ENCODE measurements at places on chromosomes 7 and 10. TPM values are rescaled to one million over a fixed set of nuclear protein-coding genes. Genes with fewer than 3 reads are reported as not detected.

DNA sequence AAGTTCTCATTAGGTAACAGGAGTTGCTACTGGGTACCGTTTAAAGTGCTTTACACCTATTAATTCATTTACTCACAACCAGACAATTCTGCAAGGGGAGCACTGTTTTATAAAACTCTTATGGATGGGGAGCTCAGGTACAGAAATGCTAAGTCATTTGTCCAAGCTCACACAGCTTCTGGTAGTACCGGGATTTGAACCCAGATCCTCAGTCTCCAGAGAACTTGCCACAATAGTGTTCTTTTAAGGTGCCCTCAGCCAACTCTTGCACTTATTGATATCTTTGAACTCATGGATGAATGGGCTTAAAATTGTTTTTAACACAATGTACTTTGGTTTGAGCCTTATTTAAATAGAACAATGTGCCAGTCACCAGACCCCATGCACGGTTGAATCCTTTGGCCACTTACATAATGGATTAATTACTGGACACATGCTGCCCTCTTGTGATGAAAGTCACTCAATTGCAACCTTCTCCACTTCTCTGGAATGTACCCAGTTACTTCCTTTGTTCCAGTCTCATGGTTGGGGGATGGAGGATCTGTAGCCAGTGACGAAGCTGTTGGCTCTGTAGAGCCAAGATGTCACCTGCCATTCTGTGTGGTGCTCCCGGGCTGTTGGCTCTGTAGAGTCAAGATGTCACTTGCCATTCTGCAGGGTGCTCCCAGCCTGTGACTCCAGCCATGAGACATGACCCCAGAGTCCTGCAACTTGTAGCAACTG lies 65.6 kb downstream of the NOD1 start:
- no peak overlapping the region for H3K27ac ChIP-seq
- H3K4me1 ChIP-seq, result no peaks in the 10 kb centered on the region
- H3K4me3 ChIP-seq, result no peak overlapping the region
- H3K27me3 ChIP-seq, result no peaks in the 10 kb centered on the region
- no peaks in the 10 kb centered on the region for H3K36me3 ChIP-seq

GRCh38 chr7:144763291-144763690 lies 72.6 kb downstream of the TPK1 start:
- no peaks in the 10 kb centered on the region for H3K27me3 ChIP-seq
- no peaks in the 10 kb centered on the region for H3K4me1 ChIP-seq
- H3K27ac ChIP-seq, result no peak overlapping the region
- no peak overlapping the region for H3K4me3 ChIP-seq

DNA sequence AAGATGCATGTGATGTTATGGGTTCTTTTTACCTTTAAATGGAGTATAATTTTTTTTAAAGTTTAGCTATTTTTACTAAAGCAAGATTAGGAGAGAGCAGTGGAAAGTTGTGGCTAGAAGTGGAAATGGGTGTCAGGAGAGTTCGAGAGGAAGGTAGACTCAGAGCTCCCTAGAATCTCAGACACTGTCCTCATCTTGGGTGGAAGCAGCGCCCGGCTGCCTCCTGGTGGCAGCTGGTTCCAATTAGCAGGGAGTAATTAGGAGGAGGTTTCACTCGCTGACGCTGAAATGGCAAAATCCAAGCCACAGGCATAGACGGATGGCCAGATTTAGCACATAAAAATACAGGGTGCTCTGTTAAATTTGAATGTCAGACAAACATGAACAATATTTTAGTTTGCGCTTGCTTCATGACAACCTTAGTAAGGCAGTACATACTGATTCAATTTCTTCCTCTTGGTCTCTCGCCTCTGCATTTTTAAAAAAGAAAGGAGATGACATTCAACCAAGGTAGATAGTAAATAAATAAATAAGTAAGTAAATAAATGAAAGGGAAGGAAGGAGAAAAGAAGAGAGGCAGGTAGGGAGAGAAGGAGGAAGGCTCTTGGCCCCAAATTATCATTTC lies 58.5 kb downstream of the LGI1 start:
- no peaks in the 10 kb centered on the region for H3K27me3 ChIP-seq
- DNase-seq, result peak; percentile 49
- H3K4me3 ChIP-seq, result no peak overlapping the region
- H3K27ac ChIP-seq, result no peak overlapping the region
- no peaks in the 10 kb centered on the region for H3K36me3 ChIP-seq

- no peak overlapping the region for H3K27ac ChIP-seq
- H3K36me3 ChIP-seq, result no peaks in the 10 kb centered on the region
- DNase-seq, result no peak
- H3K27me3 ChIP-seq, result peaks cover 83% of the 10 kb centered on the region
- no peaks in the 10 kb centered on the region for H3K4me1 ChIP-seq
- no peak overlapping the region for H3K4me3 ChIP-seq
These were observed 48.2 kb upstream of the VIPR2 start for GRCh38 chr7:159192725-159193453.

DNA sequence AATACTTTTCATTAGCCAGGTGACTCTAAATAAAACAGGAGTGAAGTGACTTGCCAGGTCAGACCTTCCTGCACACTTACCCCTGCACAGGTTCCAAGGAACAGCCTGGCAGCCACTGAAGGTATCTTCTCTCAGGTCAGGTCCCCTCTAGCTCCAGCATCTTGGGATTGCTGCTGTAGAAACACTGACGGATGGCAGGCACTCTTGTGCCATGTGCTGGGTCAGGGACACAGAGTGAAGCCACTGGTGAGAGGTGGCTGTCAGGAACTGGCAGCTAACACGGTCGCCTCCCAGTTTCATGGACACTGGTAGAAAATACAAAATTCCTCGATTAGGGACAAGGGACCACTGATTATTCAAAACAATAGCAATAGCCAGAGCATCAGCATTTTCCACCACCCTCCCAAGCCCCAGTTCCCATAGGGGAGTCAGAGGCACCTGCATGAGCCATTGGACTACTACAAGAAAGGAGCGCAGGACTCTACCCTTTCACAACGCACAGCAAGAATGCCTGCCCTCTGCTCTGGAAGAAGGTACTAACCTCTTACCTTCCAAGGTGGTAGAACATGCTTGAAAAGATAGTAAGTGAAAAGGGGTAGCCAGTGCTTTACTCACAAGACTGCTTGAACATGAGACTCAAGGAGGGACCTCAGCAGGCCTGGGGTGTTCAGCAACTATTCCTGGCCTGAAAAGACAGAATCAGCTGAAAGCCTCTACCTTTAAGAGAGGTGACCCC lies 5.1 kb upstream of the MYO1G start:
- H3K4me1 ChIP-seq, result peaks cover 25% of the 10 kb centered on the region
- no peak for DNase-seq
- H3K4me3 ChIP-seq, result peak overlapping the region; percentile 95
- peaks cover 39% of the 10 kb centered on the region for H3K36me3 ChIP-seq
- no peaks in the 10 kb centered on the region for H3K27me3 ChIP-seq

- DNase-seq, result no peak
- no peaks in the 10 kb centered on the region for H3K36me3 ChIP-seq
- H3K27ac ChIP-seq, result no peak overlapping the region
- H3K4me3 ChIP-seq, result no peak overlapping the region
These were observed 31.3 kb downstream of the PAX2 start for GRCh38 chr10:100776671-100777070.

DNA sequence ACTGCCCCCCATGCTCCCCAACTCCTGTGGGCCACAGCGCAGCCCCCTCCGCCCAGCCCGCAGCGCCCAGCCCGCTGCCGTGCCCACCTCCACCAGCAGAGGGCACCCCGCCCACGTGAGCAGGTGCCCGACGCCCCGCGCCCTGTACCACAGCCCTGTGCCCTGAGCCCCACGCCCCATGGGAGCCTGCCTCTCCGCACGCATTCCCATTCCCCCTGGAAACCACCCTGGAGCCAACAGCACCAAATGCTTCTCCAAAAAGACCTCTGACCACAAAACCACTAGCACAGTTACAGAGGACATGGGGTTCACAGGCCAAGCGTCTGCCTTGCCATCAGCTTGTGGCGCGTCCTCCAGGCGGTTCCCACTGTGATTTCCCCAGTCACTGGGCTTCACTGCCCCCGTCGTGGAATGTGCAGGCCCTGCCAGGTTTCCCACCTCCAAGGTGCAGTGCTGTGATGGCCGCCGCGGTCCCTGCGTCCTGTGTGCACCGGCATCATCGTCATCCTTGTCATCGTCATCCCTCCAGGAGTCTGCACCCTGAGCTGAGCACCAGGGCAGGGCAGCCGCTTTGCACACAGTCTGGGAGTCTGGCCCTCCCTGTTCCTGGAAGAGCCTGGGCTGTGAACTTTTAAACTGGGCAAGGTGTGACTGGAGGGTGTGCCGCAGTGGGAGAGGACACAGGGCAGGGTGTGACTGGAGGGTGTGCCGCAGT lies 61.7 kb downstream of the PWWP2B start:
- peak; percentile 48 for DNase-seq
- no peak overlapping the region for H3K4me3 ChIP-seq
- no peaks in the 10 kb centered on the region for H3K4me1 ChIP-seq
- H3K27me3 ChIP-seq, result no peaks in the 10 kb centered on the region

DNA sequence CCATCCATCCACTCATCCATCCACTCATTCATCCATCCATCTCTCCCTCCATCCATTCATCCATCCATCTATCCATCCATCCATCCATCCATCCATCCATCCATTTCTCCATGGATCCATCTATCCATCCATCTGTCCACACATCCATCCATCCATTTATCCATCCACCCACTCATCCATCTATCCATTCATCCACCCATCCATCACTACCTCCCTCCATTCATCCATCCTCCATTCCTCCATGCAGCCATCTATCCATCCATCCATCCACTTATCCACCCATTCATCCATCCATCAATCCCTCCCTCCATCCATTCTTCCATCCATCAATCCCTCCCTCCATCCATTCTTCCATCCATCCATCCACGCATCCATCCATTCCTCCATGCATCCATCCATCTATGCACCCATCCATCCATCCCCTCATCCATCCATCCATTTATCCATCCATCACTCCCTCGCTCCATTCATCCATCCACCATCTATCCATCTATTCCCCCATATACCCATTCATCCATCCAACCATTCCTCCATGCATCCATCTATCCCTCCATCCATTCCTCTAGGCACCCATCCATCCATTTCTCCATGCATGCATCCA lies 21.1 kb downstream of the ELN start:
- no peaks in the 10 kb centered on the region for H3K4me1 ChIP-seq
- no peak overlapping the region for H3K27ac ChIP-seq
- peaks cover 18% of the 10 kb centered on the region for H3K27me3 ChIP-seq
- no peaks in the 10 kb centered on the region for H3K36me3 ChIP-seq

GRCh38 chr7:128268233-128268632 lies 27.2 kb downstream of the LEP start:
- H3K27ac ChIP-seq, result no peak overlapping the region
- no peaks in the 10 kb centered on the region for H3K27me3 ChIP-seq
- no peak for DNase-seq
- no peaks in the 10 kb centered on the region for H3K36me3 ChIP-seq
- no peaks in the 10 kb centered on the region for H3K4me1 ChIP-seq

DNA sequence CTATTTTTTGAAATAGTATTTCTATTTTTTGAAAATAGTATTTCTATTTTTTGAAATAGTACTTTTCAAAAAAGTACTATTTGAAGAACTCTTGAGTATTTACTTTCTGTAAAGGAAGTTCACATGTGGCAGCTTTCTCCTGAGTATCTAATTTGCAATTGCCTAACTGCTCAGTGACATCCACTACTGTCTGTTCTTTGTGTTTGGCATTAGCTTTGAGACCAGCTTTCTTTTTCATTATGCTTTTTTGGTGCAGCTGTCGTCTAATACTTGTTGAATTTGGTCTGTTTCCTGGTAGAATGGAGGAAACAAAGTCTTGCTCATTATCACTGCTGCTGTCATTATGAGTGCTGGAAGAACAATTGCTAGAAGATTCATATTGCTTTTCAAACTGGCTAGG lies 99.1 kb downstream of the BMPR1A start:
- H3K4me3 ChIP-seq, result no peak overlapping the region
- no peaks in the 10 kb centered on the region for H3K4me1 ChIP-seq
- no peak overlapping the region for H3K27ac ChIP-seq
- H3K36me3 ChIP-seq, result no peaks in the 10 kb centered on the region
- DNase-seq, result no peak

- H3K4me1 ChIP-seq, result no peaks in the 10 kb centered on the region
- no peak overlapping the region for H3K4me3 ChIP-seq
- no peaks in the 10 kb centered on the region for H3K27me3 ChIP-seq
- DNase-seq, result peak; percentile 28
- H3K36me3 ChIP-seq, result no peaks in the 10 kb centered on the region
- H3K27ac ChIP-seq, result no peak overlapping the region
These were observed 97.6 kb downstream of the SUGCT start for GRCh38 chr7:40232242-40232893.

DNA sequence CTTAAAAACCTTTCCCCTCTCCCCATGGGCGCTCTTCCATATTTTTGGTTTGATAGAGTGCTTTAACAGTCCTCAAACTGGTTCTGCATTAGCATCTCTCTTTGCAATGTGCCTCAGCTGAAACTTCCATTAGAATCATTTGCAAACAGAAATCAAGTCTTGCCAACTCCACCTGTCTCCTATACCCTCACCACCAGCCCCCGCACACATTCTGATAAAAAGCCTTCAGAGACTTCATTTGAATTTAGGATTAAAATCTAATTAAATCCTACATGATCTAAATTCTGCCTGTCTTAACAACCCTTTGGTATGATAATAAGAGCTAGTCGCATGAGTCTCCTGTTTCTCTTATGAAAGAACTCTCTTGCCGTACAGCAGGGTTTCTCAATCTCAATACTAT lies 384.9 kb upstream of the ETV1 start:
- H3K36me3 ChIP-seq, result no peaks in the 10 kb centered on the region
- no peaks in the 10 kb centered on the region for H3K27me3 ChIP-seq
- H3K4me3 ChIP-seq, result no peak overlapping the region
- H3K27ac ChIP-seq, result no peak overlapping the region
- no peaks in the 10 kb centered on the region for H3K4me1 ChIP-seq
- DNase-seq, result no peak

GRCh38 chr10:48551861-48552591 lies 52.8 kb downstream of the ARHGAP22 start:
- H3K27me3 ChIP-seq, result no peaks in the 10 kb centered on the region
- DNase-seq, result no peak
- no peaks in the 10 kb centered on the region for H3K36me3 ChIP-seq
- H3K27ac ChIP-seq, result no peak overlapping the region

DNA sequence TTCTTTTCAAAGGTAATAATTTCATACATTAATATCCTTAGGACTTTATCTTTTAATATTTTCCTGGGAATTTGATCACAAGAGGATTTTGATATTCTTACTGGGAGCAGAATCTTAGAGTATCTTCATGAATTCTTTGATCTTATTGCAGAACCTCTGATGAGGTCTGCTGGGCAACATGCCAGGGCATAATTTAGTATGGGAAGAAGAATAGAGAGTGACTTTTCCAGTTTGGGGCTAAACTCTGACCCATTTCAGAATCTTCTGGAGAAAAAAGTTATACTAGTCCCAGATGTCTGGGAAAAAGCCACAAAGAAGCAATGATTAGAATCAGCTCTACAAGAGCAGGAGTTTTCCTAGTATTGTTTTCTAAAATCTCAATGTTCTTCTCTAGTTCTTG lies 28.0 kb upstream of the RSU1 start:
- H3K4me3 ChIP-seq, result no peak overlapping the region
- H3K27me3 ChIP-seq, result no peaks in the 10 kb centered on the region
- 0 out of 2 replicates have a peak, but pooled peaks cover 4% of the 10 kb centered on the region for H3K4me1 ChIP-seq
- H3K27ac ChIP-seq, result no peak overlapping the region

- H3K27me3 ChIP-seq, result no peaks in the 10 kb centered on the region
- peaks cover 80% of the 10 kb centered on the region for H3K4me1 ChIP-seq
- H3K4me3 ChIP-seq, result no peak overlapping the region
- DNase-seq, result no peak
These were observed 20.1 kb upstream of the GSTK1 start for GRCh38 chr7:143243111-143243510.

SLC16A12 gene
- total RNA-seq, result 0.65 TPM

UCMA gene
- total RNA-seq, result not detected

PWWP2B gene
- 16.9 TPM for total RNA-seq

PTPN12 gene
- 118 TPM for total RNA-seq

BRAF gene
- 45.0 TPM for total RNA-seq

RAPGEF5 gene
- 16.6 TPM for total RNA-seq

TUBB8 gene
- 0.59 TPM for total RNA-seq

DEPP1 gene
- total RNA-seq, result 15.1 TPM

DPP6 gene
- total RNA-seq, result not detected

CRYGN gene
- total RNA-seq, result 1.2 TPM

TTYH3 gene
- total RNA-seq, result 109 TPM

AKR1C4 gene
- not detected for total RNA-seq
